ENCODE measurements at places on chromosomes 2 and 18.
A peak's percentile ranks its signal among the peaks of the same experiment; 100 is the strongest.

- DNase-seq, result no peak
These were observed 15.0 kb upstream of the KCNG2 start for GRCh38 chr18:79782566-79783308.

DNA sequence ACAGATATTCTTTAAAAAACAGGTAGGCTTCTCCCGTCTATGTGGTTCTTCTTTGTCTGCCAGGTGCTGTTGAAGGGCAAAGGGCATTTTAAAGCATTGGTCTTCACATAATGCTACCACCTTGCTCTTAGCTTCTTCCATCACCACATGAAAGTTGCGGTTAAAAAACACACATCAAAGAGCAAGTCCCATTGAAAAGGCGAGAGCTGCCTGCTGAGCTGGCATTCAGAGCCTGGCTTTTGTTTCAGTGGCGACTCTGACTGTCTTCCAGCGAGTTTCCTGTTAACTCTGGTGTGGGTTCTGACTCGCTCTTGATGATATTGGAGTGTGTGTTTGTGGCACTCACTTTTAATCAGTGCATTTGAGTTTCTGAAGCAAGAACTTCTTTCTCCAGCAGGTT is 624.9 kb upstream of the FANCL start:
- no peak for DNase-seq

DNA sequence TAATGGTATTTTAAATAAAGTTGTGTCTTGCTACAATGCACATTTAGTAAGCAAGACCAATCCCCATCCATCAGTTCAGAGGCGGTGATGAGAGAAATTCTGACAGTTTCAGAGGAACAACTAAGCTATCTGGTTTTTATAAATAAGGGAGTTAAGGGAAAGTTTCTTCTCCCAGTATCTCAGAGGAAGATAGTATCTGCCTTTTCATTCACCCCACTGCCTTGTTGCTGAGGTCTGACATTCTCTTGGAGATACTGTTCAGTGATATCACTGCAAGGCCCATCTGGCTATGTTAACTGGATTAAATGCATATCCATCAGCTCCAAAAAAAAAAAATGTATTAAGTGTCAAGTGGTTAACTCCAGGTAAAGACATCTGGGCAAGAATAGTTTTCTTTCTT is 47.9 kb downstream of the RBMS1 start:
- no peak for DNase-seq

GRCh38 chr2:200703127-200703925 is 108.4 kb upstream of the BZW1 start:
- no peak for DNase-seq

GRCh38 chr2:217220228-217221013 is 360.6 kb upstream of the TNP1 start:
- DNase-seq, result no peak

DNA sequence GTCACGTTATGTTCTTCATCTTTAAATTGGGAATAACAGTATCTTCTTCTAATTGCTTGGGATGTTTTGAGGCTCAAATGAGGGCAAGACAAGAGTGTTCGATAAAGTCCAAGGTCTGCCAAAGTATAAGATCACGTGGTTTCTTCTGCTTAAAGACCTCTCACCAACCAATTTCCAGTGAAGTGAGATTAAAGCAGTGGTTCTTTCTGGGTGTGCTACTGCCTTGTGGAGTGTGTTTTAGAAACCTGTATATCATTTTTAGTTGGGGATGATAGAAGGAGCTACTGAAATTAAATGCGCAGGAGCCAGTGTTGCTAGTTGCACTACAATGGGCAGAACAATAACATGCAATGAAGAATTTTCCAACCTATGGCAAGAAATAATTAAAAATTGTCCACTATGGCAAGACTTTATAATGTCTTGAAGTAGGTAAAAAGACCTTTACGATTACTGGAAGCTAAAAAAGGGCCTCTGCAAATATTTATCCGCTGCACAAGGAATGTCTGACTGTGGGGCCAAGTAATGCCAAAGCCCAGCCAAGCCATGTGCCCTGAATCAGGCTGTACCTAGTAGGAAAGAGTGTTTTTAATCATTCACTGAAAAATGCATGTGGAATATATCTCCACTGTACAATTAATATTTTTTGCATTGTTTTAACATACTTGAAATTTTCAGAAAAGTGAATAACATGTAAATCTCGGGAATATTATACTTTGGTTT is 244.5 kb upstream of the REG3G start:
- no peak for DNase-seq

DNA sequence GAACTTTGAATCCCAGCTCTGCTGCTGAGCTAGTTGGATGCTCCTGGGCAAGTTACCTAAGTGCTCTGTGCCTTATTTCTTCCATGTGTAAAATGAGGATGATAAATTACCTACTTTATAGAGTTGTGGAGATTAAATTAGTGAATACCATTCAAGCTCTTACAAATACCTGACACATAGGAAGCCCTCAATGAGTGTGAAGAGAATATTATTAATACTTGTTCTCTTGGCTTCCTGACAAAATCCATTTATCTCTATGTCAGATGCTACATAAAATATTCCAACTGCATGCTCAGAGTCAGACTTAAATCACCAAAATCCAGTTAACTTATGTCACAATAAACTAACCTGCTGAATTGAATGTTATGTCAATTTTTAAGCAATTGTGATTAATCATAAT is 42.9 kb upstream of the CCBE1 start:
- no peak for DNase-seq

GRCh38 chr2:65070172-65070830 is 14.1 kb downstream of the CEP68 start:
- no peak for DNase-seq

- no peak for DNase-seq
These were observed 156.4 kb downstream of the ZFP36L2 start for GRCh38 chr2:43070030-43070429.

DNA sequence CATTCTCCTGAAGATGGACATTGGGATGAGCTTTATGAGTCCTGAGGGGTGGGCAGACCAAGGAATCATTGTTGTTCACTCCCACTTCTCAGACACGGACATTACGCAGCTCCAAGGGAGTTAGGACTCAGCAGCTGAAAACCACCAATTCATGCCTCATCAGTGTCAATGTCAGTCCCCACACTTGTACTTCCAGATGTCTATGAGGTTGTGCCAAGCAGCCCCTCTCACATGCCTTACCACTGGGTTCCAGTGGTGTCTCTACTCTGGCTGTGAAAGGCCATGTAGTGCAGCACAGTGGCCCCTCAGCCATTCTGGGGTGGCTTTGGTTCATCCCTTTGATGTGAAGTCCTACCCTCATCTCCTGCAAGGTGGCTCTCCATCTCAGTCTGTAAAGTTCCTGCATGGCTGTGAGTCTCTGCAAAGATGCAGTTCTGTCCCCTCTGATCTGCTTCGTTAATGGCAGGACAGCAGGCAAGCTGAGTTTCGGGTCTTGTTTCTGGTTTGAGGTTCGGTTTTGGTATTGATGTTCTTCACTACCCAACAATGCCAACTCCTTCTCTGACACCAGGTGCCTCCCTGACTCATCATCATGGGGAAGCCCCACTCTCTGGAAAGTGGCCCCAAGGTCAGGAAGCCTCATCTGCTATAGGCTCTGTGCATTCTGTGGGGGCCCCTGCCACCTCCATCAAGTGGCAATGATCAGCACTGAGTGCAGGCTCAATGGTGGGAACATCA is 14.0 kb upstream of the COL6A3 start:
- DNase-seq, result peak; percentile 53

- no peak for DNase-seq
These were observed 20.0 kb downstream of the TRIP12 start for GRCh38 chr2:229901819-229902218.

DNA sequence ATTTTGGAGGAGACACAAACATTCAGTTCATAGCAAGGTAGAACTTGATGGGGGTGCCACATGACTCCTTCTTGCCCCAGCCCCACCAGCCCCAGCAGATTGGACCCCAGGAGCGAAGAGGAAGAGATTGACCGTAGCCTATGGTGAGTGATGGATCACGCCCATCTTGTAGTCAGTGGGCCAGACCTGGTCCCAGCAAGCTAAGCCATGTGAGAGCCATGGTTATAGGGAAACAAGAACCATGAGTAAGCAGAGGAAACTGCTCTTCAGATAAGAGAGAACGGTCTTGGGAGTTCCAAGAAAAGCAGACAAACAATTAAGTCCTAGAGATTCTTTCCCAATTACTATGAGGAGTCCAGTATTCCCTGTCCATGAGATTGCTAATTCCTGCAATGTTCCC is 4.6 kb upstream of the TCF4 start:
- DNase-seq, result no peak

DNA sequence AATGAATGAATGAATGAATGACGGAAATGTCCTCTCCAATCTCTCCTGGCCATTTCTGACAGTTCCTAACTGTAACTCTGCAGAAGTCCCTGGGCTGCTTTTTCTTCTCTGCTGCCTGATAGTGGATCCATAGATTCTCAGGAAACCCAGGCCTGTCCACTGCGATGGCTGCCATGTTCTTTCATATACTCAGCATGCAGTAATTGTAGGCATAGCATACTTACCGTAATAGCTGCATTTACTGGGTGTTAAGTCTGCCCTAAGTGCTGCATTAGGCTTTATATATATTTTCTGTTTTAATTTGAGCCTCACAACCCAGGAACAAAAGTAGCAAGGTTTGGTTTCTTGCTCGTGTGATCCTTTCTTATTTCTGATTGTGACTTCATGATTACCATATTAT is 122.9 kb downstream of the DCC start:
- DNase-seq, result no peak

DNA sequence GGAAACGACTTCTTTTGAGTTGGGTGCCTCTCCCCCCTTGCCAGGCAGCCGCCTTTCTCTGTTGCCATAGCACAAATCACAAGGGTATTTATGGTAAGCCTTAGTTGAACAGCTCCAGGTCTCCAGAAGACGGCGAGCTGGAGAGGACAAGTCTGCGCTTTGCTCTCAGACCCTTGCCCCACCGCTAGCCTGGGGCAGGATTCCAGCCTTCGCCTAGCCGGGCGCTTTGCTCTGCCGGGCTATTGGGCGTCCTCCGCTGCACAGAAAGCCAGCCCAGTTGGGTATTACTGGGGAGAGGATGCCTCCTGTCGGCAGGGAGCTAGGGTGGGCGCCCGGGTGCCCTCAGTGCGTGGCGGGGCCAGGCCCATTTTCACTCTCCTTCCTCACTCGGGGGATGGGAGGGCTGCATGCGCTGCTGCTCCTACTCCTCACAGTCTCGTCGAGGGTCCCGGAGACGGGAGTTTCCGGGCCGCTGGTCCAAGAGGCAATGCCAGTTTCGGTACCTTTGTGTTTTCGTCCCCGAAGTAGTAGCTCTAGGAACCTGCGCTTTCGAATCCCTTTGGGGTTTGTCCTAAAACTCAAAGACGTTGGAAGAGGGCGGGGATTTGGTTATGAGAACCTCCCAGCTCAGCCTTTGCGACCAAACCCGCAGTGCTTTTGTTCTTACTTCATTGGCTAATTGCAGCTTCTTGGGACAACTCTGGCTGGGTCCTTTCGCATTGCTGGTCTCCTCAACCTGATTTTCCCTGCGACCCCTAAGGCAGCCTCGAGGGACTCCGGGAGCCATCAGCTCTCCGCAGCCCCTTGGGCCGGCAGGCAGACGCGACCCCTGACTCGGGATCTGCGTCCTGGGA is 3.6 kb upstream of the DLX2 start:
- no peak for DNase-seq

DNA sequence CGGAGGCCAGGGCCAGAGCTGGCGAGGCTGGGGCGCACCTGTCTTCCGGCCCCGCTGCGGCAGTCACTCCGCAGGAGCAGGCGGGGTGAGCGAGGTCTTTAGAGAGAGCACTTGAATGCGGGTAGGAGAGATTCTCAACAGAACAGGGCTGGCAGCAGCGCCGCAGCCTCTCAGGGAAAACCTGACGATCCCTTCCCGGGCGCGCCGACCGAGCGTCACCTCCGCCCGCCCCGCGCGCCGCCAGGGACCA is 526 bp downstream of the PRKRA start:
- no peak for DNase-seq

GRCh38 chr2:228103379-228103778 is 78.1 kb downstream of the SPHKAP start:
- no peak for DNase-seq

- no peak for DNase-seq
These were observed 56.2 kb downstream of the USP34 start for GRCh38 chr2:61414674-61415073.

- DNase-seq, result no peak
These were observed 72.7 kb downstream of the PTPN2 start for GRCh38 chr18:12811191-12811950.

- DNase-seq, result no peak
These were observed 6.4 kb downstream of the ZEB2 start for GRCh38 chr2:144513388-144514101.

GRCh38 chr18:63883617-63884016 is 3.9 kb upstream of the SERPINB2 start:
- DNase-seq, result no peak

DNA sequence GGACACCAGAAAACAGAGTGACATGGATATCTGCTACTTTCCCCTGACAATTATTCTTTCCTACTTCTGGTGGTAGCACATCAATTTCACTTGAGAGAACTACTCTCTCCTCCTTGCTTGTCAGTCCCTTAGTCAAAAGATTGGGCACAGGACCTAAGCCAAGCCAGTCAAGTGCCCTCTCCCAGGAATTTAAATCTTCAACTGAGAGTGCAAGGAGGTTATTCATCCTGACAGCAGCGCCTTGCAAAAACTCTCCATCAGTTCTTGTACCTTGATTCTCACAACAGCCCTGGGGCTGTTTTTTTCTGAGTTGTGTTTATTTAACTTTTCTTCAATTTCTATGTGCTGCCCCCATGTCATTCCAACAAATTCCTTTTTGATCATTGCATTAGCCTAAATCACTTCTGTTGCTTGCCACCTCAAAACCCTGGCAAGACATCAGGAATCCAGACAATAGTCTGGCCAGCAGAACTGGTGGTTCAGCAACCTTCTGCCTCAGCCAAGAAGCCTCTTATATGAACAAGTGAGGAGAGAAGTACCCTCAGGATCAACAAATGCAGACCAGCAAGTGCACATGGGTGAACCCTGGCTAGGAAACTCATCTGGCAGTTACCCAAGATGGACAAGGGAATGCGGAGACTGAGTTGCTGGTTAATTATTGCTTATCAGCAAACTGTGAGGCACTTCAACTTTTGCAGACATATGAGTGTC is 19.4 kb downstream of the COL4A3 start:
- DNase-seq, result no peak

DNA sequence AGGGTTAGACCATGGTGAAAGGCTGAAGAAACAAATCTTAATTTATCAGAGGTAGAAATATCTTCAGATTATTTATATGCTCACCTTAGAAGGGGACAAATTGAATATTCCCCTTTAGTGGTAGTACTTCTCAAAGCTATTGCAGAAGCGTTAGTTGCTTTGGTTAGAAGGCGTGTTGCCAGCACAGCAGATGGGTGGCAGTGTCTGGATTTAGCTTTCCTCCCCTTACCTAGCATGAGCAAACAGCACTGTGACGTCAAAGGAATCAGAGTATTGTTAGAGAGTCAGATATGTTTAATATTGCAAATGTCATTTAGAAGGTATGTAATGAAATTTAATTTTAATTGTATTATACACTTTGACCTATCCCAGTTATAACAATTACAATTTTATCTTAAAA is 27.2 kb upstream of the GALR1 start:
- DNase-seq, result no peak

DNA sequence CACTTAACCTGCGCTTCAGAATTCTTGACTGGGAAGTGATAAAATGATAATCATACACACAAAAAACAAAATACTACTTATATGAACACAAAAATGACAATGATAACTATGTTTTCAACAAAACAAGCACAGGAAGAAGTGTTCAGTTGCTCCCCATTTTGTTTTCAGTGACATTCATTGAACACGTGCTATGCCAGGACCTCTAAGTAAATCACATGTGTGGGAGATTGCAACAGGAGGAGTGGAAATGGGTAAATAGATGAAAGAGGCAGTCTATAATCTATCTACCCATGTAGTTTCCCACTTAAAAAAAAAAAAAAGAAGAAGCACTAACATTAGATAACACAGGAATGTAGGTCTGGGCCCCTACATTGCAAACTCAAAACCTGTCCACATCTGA is 183.5 kb upstream of the HNRNPA3 start:
- no peak for DNase-seq
